ENCODE measurements at places on chromosomes 12 and 14.

DNA sequence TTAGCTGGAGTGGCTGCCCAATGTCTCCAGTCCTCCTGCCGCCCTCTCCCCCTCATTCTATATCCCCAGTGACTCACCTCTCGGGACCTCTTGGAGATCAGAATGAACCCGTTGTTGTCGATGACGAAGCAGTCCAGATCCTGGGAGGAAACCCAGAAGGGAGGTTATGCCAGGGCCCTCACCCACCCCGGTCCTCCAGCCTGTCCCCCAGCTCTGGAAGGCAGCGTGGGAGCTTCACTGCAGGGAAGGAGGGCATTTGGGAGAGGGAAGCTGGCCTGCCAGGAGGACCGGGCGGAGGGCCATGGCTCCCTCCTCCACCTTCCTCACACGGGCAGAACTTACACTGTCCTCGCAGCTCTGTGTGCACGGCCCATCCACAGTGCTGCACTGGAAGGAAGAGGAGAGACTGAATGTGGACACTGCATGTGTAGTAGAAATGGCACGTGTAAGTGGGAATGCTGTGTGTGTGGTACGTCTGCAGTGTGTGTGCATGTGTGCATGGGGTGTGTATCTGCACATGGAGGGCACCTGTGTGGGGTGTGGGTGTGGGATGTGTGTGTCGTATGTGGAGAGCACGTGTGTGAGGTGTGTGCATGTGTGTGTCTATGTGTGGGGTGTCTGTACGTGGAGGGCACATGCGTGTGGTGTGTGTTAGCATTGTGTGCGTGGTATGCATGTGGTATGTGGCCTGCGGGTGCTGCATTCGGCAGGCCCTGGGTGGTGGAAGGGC is 10.0 kb upstream of the LRTM2 start:
- no peak for DNase-seq

- no peak for DNase-seq
Observed at GRCh38 chr12:128418944-128419343, 152.0 kb downstream of the TMEM132C start.

- no peak for DNase-seq
Observed at GRCh38 chr14:59215322-59215721, 26.9 kb downstream of the DAAM1 start.

DNA sequence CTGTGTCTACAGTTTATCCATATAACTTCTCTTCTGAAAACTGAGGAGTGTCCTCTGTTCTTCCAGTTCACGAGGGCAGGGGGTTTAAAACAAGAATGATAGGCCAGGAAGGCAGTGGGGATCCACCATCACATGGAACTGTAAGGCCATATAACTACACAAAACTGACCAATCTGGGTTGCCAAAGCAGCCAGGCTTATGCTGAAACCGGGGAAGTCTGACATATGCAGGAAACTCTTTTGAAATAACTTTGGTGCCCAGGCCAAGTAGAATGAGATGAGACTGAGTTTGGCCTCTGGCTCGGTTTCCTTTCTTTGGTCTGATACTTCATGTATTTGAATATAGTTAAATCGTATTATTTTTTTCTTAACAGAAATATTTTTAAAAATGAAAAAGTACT is 18.0 kb upstream of the ATF1 start:
- DNase-seq: no peak

DNA sequence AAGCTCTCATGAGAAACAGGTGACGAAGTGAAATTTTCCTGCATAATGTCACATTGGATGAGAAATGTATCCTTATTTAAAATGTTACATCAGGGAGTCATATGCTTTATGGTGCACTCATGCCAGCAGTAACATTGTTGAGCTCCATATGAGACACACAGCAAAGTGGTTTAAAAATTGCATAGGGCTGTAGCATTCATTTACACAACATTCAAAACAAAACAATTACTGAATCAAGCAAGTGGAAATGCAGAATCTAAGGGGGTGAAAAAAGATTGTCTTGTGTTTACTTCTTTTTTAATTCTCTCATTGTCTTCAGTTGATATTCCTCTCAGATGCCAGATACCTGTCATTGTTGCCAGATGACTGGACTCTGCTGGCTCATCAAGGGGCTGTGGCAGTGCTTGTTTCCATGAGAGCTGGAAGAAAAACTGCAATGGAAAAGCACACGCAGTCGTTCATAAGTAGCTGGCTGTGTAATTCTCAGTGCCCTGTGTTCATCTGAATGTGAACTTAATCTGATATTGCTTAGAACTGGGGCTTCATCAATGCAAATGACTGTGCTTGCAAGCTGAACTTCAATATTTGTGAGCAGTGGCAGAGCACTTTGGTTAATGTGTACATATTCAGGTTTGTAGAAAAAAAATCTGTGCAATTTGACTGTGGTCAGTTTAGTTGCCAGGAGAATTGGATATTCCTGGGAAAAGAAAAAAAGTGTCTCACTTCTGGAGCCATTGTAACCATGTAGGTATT is 305.6 kb downstream of the RAD51B start:
- no peak for DNase-seq

DNA sequence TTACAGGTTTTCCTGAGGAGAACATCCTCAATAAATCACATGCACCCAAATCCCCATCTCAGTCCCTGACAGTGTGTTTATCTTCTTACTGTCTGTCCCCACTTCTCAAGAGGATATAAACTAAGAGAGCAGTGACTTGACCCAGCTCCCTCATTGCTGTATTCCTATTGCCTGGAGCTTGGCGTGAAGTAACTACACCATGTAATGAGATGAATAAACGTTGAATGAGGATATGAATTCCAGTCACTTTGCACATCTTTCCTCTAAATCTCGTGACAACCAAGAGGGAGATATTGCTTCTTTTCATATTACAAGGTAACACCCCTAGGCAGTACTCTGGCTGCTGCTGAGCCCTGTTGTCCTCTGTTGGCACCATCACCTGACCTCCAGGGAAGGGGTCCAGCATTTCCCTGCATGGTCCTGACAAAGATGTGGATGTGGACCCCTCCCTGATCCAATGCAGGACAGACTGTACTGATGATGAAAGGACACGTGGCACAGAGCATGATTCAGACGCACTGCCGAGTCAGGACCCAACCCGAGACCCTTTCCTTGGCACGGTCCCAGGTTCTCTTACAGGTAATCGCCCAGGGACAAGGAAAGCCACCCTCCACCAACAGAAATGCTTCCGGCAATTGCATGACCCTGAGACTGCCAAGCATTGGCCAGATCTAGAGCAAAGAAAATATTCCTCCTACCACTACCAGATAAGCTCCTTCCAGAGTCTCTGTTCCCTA is 47.7 kb upstream of the CPM start:
- no peak for DNase-seq

- no peak for DNase-seq
Observed at GRCh38 chr12:95480230-95480629, 6.3 kb downstream of the METAP2 start.

DNA sequence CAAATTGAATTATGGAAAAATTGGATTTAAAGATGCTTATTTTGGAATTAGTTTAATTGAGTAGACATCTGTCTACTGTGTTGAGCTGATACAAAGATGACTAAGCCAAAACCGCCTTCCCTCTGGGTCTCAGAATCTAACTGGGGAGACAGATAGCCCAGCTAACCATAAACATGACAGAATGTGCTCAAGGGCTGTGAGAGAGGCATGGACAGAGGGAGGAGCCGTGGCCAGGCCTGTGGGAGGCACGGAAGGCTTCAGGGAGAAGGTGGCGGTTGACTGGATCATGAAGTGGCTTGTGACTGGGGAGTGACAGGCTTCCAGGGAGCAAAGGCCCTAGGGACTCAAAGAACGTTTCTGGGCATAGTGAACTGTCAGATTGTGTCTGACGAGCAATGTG is 74.6 kb downstream of the DACT1 start:
- no peak for DNase-seq

DNA sequence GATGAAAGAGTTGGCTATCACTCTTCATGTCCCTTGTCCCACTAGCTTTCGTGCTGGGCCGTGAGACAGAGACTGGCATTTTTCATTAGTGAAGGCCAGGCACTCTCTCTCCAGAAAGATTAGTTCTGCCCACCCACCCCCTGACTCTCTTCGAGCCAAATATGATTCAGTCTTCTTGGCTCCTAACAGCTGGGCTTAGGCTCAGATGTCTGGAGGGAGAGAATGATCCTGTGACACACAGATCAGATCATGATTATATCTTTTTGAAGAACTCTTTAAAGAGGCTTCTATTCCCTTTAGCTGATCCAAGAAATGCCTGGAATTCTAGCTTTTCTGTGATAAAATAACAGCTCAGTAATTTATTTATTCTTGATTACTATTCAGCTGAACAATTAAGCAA is 5.2 kb upstream of the GNG2 start:
- DNase-seq: no peak

GRCh38 chr12:54017878-54018467 is 9.2 kb downstream of the HOXC8 start:
- DNase-seq: peak; percentile 24

GRCh38 chr12:101852998-101853397 is 22.2 kb upstream of the GNPTAB start:
- DNase-seq: no peak
